ENCODE measurements at places on chromosomes 7 and 10. TPM values are rescaled to one million over a fixed set of nuclear protein-coding genes. Genes with fewer than 3 reads are reported as not detected.

- H3K4me3 ChIP-seq = no peak overlapping the region
- H3K36me3 ChIP-seq = no peaks in the 10 kb centered on the region
- H3K27me3 ChIP-seq = no peaks in the 10 kb centered on the region
- no peak for DNase-seq
- H3K27ac ChIP-seq = no peak overlapping the region
Measured at GRCh38 chr7:101746314-101746713, 71.1 kb upstream of the CUX1 start.

DNA sequence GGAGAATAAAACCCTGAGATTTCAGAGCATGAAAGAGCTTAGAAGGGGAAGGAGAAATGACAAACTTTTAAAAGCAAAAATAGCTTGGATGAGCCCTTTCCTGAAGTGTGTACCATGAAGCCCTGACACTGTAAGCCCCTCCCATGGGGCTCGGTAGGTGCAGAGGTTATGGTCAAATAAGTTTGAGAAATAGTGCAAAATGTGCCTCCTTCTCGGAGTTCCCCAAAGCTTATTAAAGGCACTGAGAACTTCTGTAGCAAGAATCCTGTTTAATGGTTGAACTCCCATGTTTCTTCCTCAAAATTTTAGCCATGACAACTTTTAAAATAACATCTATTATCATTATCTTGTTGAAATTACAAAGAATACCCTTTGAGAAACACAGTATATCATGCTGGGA, 10.5 kb upstream of the HYCC1 start:
- no peaks in the 10 kb centered on the region for H3K27me3 ChIP-seq
- DNase-seq = no peak
- peaks cover 18% of the 10 kb centered on the region for H3K4me1 ChIP-seq
- H3K4me3 ChIP-seq = no peak overlapping the region

GRCh38 chr7:108286290-108286904, 156.2 kb upstream of the LAMB4 start:
- no peaks in the 10 kb centered on the region for H3K27me3 ChIP-seq
- no peak overlapping the region for H3K4me3 ChIP-seq
- H3K4me1 ChIP-seq = no peaks in the 10 kb centered on the region
- DNase-seq = no peak
- no peaks in the 10 kb centered on the region for H3K36me3 ChIP-seq
- no peak overlapping the region for H3K27ac ChIP-seq

- peaks cover 8% of the 10 kb centered on the region for H3K4me1 ChIP-seq
- H3K27ac ChIP-seq = no peak overlapping the region
- no peak for DNase-seq
- H3K36me3 ChIP-seq = no peaks in the 10 kb centered on the region
- H3K4me3 ChIP-seq = no peak overlapping the region
- H3K27me3 ChIP-seq = no peaks in the 10 kb centered on the region
Measured at GRCh38 chr7:139674341-139674740, 103.5 kb downstream of the HIPK2 start.

GRCh38 chr7:129167817-129168216, 20.6 kb upstream of the SMO start:
- H3K4me1 ChIP-seq = peaks cover 4% of the 10 kb centered on the region
- H3K27me3 ChIP-seq = no peaks in the 10 kb centered on the region

DNA sequence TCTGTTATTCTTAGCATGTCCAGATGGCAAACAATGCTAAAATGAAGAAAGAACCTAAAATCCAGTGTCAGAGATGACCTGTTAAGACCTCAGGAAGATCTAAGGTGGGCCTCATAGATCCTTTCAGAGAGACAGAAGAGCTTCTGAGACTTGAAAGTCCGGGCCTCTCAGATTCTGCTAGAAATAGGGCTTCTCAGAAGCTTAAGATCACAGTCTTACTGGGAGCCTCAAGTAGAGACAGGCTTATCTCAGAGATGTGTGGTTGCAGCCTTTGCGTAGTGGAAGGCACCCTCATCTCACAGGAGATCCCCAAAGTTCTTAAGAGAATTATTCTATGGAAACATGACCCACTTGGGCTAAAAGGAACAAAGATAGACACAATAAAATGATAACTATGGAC, 642.8 kb downstream of the TNS3 start:
- H3K4me3 ChIP-seq = no peak overlapping the region
- DNase-seq = no peak
- H3K36me3 ChIP-seq = no peaks in the 10 kb centered on the region
- no peaks in the 10 kb centered on the region for H3K4me1 ChIP-seq

DNA sequence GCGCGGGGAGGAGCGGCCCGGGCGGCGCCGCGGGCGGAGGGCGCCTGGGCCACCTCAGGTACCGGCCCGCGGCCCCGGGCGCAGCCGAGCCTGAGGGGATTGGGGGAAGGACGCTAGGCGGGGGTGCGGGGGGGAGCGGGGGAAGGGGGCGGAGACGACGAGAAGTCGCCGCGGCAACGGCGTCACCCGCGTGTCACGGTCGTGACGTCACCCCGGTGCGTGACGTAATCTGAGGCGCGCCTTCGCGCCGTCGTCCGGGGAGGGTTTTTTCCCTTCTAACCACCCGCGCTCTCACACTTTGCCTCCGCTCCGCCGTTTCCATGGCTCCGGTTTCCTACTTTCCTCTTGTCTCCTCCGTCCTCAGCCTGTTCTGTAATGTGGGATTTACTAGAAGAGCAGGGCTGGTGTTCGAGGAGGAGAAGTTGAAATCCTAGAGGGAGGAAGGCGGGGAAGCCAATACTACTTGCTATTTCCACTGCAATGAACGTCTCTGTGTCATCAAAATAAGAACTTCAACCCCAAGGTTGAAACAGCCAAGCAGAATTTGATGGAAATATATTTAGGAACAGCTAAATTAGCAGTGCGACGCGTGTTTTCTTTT, at the start of gene BRAF:
Gene BRAF, minus strand, starts transcription at position 109 of the 601 bp plus-strand sequence. CDS start 226 bp downstream, outside the sequence.
- no peaks in the 10 kb centered on the region for H3K36me3 ChIP-seq
- H3K4me3 ChIP-seq = peak within 1 kb of the TSS; percentile 96
- no peaks in the 10 kb centered on the region for H3K27me3 ChIP-seq
- DNase-seq = peak; percentile 37

GRCh38 chr10:22434521-22434920, 89.2 kb downstream of the SPAG6 start:
- DNase-seq = no peak
- no peak overlapping the region for H3K4me3 ChIP-seq
- H3K4me1 ChIP-seq = peaks cover 19% of the 10 kb centered on the region
- no peak overlapping the region for H3K27ac ChIP-seq

DNA sequence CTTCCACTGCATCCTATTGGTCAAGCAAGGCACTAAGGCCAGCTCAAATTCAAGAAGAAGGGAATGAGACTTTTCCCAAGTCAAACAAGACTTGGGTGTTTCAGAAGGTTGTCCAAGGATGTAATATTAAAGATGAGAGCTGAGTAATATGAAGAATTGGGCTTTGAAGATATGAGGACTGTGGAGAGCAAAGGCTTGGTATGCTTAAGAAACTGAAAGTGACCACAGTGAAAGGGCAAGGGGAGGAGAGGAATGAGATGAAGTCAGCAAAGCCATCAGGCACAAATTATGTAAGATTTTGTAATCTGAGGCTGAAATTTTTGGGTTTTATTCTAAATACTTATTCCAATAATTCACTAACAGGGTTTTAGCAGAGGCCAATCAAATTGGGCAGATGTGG, 38.6 kb upstream of the NPY start:
- H3K4me1 ChIP-seq = no peaks in the 10 kb centered on the region
- H3K27me3 ChIP-seq = no peaks in the 10 kb centered on the region
- DNase-seq = no peak
- no peak overlapping the region for H3K27ac ChIP-seq

- no peaks in the 10 kb centered on the region for H3K36me3 ChIP-seq
- no peaks in the 10 kb centered on the region for H3K27me3 ChIP-seq
- peak overlapping the region; percentile 70 for H3K4me3 ChIP-seq
- peaks cover 45% of the 10 kb centered on the region for H3K4me1 ChIP-seq
- H3K27ac ChIP-seq = peak overlapping the region; percentile 23
- no peak for DNase-seq
Measured at GRCh38 chr7:130273933-130274255, 7.2 kb downstream of the CPA2 start.

GRCh38 chr10:125141150-125141859, 19.1 kb downstream of the CTBP2 start:
- H3K4me1 ChIP-seq = peaks cover 15% of the 10 kb centered on the region
- no peaks in the 10 kb centered on the region for H3K27me3 ChIP-seq
- DNase-seq = no peak
- H3K27ac ChIP-seq = no peak overlapping the region
- no peaks in the 10 kb centered on the region for H3K36me3 ChIP-seq

Gene SOSTDC1
- 0.63 TPM for total RNA-seq

Gene EVX1
- not detected for total RNA-seq

Data from thoracic aorta (tissue), 2 donors.